A172 (cell line): ENCODE measurements at places on chromosomes 2 and 18. TPM values are rescaled to one million over a fixed set of nuclear protein-coding genes. Genes with fewer than 3 reads are reported as not detected.
A peak's percentile ranks its signal among the peaks of the same experiment; 100 is the strongest.

DNER gene
- 59.8 and 68.3 TPM in 2 replicates for total RNA-seq

GRCh38 chr2:201257956-201258665, 2.2 kb upstream of the CASP8 start:
- DNase-seq, result peak; percentile 90

DNA sequence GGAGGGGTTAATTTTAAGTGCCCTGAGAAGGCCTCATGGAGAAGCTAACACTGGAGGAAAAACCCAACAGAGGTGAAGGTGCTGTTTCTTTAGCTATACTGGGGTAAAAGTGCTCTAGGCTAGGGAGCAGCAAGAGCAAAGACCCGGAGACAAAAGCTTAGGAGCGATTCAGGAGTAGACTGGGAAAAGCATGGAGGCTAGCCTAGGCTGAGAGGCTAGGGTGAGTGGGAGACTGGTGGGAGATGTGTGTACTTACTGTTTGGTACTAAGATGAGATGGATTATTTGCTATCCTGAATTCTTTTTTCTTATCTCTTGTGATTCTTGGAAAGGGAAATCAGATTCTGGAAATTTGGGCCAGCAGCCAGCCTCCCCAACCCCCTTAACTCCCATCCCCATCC, 2.0 kb downstream of the GIGYF2 start:
- DNase-seq, result no peak

DNA sequence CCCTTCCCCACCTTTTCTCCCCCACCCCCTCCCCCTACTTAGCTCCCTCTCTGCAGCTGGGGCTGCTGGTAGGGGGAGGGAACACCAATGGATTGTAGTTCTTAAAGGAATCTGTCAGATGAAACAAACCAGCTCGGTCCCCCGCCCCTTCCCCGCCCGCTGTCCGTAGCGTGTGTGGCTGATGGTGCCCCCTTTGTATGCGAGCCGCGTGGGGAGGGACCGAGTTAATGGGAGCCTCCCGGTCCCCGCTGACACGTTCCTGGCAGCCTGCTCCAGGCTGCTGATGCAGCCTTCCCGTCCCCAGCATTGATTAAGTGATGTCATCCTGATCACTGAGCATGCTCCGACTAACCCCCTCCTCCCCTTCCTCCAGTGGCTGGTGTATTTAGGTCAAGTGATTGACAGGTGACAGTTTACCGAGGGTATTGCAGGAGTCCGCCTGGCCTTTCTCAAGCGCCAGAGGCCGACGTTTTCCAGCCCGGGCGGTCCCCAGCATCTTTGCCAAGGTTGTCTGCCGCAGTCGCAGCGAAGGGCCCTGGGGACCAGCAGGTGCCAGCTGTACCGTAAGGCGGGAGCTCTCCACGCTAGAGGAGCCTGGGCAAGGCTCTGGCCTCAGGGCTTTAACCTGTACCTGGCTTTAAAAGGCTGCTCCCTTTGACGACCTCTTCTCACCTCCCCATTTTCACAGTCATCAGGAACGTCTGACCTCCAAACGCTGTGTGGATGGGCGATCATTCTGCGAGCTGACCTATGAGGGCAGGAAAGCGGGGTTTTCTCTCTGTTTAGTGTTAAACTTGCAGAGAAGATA, 1.8 kb downstream of the KIF5C start:
- no peak for DNase-seq

DNA sequence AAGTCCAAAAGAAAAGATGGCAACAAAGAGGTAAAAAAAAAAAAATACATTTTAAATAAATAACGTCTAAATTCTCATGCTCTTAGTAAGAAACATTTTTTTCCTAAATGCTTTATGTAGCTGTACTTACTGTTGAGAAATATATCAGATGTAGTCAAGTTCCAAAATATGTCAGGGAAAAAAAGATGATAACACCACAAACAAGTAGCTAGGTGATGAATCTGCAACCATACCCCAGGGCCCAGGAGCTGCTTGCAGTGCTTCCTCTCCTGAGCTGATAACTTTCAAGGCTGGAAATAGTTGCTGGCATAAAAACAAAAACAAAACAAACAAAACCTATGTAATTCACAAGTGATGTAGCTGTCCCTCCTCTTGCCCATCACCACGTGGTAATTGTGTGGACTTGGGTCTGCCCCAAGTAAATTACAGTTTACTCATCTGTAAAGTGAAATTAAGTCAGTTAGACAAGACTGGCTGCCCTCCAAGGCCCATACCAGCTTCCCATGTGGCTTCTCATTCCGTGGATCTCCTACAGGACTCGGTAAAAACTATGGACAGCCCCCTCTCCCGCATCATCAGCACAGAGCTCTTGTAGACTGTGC, 82.6 kb downstream of the SP100 start:
- no peak for DNase-seq

DNA sequence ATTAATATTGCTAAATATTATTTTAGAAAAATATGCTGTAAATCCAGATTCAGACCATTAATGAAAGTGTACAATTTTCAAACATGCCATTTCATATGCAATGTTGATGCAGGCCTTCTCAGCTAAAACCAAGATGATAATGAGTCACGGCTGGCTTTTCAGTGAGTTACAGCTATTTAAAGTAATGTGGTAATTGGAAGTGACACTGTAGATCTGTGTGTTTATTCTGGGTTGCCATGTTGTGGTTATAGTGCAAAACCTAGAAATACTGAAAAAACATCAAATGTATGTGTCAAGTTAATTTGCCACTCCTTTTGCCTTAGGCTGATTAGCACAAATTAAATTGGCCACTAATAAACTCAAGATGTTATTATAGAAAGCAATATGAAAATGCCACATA, 506.6 kb downstream of the ERBB4 start:
- peak; percentile 69 for DNase-seq

GRCh38 chr2:178819992-178820391, 12.8 kb upstream of the TTN start:
- DNase-seq, result no peak

GPAT2 gene
- not detected in 2 replicates for total RNA-seq

- no peak for DNase-seq
Observed at GRCh38 chr2:192148241-192148619, 46.5 kb downstream of the TMEFF2 start.

DNA sequence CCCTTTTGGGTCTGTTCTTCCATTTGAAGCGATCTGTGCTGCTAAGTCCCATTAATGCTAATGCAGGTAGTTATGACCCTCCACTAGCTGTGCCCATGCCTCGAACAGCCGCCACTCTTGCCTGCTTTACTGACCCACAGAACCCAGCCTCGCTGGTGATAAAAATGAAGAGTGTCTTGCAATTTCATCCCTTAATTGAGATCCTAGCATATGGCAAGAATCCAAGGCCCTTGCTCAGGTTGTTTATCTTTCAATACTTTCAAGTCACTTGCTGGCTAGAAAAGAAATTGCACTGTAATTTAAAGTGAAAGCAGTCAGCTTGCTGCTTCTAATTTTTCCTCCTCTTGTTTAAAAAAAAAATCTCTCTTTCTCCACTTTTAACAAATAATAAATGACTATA, 73.6 kb downstream of the ZNF521 start:
- no peak for DNase-seq

SLC4A5 gene
- 0.07 TPM in 1 of 2 replicates, not detected in the other for total RNA-seq

DNA sequence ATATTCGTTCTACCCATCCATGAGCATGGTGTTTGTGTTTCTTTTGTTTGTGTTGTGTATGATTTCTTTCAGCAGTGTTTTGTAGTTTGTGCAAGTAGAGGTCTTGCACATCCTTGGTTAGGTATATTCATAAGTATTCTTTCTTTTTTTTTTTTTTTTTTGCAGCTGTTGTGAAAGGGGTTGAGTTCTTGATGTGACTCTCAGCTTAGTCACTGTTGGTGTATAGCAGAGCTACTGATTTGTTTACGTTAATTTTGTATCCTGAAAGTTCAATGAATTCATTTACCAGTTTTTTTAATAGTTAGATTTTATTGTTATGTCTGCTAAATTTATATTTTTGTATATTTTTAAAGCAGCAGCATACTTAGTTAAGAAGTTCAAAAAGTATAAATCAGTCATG, 834.4 kb upstream of the NRXN1 start:
- no peak for DNase-seq

DNA sequence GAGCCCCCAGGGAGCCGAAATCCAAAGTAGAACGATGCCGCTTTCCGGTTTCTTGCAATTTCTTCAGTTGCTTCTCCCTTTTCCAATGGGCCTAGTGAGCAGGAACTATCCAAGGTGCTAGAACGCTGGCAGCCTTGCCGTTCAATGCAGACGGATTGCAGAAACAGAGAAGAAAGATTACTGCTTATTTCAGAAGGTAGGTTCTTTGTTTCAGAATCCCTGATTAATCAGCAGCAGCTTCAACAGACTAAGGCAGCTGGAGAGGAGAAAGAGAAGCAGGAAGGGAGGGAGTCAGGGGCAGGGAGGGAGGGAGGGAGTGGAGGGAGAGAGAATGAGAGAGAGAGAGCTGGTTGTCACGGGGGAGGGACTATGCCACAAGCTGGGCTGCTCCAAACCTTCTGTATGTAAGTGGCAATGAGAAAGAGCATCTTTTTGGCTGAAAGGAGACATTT, 576 bp downstream of the NYAP2 start:
- peak; percentile 42 for DNase-seq

RPL37A gene
- total RNA-seq, result 1,184 and 1,454 TPM in 2 replicates

DNA sequence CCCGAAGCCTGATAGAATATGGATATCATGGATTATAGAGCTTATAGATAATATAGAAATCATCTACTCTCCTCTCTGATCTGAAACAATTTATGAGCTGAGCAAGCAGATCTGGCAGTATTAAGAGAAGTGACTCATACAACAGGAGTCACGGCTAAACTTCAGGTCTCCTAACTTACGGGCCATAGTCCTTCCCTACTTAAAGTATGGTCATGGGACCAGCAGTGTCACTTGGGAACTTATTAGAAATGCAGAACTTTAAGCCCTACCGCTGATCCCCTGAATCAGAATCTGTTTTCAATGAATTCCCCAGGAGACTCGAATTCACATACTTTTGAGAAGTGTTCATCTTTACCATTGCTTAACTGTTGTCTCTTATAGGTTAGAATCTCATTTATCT, 195.7 kb upstream of the FANCL start:
- DNase-seq, result peak; percentile 36

GRCh38 chr2:166133653-166134052, 5.8 kb upstream of the SCN1A start:
- DNase-seq, result no peak

DNA sequence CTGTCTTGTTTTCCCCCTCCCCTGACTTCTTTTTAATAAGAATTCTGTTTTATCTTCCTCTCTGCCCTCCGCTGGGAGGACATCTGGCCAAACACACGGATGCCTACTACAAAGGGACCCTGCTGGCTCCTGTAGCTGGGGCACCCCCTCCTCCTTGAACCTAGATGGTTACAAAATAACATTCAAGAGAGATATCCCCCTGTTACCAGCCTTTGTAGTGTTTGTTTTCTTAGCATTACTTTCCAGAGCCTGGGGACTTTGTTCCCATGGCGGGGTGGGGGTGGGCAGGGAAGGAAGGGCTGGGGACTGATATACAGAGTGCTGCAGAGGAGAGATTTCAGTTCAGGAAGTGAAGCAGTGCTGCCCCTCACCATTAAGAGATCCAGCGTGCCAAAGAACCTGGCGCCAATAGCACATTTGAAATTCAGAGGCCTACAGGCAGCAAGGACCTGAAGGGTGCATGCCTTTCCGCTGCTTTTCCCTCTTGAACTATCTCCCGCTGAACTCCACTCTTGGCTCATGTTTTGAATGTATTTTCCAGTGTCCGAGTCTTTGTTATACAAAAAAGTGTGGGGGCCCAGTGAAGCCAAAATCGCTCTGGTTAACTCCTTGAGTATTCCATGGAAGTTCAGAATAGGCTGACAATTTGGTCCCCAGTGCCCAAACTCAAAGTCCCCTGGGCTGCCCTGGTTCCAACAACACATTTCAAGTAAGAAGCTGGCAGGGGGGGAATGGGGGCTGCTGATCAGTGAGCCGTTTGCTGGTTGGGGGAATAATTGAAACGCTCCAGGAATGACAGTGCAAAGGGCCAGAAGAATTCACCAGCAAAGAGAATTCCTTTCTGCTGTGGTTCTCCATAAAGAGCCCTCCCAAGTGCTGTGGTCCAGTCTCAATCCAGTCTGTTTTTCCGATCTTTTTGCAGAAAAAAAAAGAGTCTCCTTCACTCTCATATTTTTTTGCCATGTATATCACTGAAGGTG, 94.8 kb upstream of the THOC1 start:
- no peak for DNase-seq

DNA sequence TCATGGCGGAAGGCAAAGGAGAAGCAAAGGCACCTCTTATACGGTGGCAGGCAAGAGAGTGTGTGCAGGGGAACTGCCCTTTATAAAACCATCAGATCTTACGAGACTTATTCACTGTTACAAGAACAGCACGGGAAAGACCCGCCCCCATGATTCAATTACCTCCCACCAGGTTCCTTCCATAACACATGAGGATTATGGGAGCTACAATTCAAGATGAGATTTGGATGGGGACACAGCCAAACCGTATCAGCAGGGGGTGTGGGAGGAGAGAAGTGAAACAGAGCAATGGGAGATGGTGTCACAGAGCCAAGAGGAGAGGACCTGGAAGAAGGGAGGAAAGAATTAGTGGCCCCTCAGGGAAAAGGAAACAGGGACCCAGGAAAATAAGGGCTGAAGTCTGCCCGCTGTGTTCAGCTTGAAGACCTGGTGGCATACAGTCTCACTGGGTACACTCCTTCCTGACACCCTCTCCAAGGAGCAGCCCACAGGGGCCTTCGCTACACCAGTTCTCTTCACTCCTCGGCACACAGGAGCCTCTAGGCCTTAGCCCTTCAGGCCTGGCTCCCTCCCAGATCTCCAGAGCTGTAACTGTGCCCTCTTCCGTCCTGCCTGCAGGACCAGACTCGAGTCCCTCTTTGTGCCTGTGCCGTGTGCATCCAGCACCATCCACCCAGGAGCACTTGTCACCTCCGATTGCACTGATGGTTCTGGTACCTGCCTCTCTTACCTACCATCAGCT, 262.1 kb downstream of the EIPR1 start:
- DNase-seq, result no peak

ANKRD44 gene
- total RNA-seq, result 8.7 and 16.2 TPM in 2 replicates

- no peak for DNase-seq
Observed at GRCh38 chr2:38228753-38229152, 148.3 kb downstream of the ATL2 start.

DNAH7 gene
- 0.40 and 0.55 TPM in 2 replicates for total RNA-seq

DNA sequence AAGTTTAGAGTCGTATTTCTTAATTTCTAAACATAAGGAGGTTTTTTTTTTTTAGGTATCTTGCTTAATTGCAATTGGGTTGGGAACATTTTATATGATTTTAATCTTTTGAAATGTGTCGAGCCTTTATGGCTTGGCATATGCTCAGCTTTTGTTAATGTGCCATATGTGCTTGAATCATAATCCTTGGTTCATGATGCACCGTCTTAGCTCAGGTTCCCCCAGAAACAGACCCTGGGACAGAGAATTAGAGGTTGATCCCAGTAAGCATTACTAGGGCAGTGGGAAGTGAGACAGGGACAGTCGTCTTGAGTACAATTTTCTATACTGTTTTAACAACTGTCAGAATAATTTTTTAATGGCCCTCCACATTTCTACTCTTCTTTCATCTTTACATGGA, 9.3 kb downstream of the CHCHD5 start:
- no peak for DNase-seq

KIAA2012 gene
- total RNA-seq, result not detected in 2 replicates
